Caco-2 (cell line): ENCODE measurements at places on chromosomes 7 and 10. TPM values are rescaled to one million over a fixed set of nuclear protein-coding genes. Genes with fewer than 3 reads are reported as not detected.

The SMKR1 gene
- not detected in 2 replicates for total RNA-seq

The IPMK gene
- 18.0 and 18.3 TPM in 2 replicates for total RNA-seq

The ABCB4 gene
- total RNA-seq = 0.18 and 0.21 TPM in 2 replicates

The ATP6V0A4 gene
- 1.2 and 1.5 TPM in 2 replicates for total RNA-seq

The EPO gene
- total RNA-seq = 0.72 and 1.1 TPM in 2 replicates

The C1QL3 gene
- not detected in 2 replicates for total RNA-seq

The CALML3 gene
- 0.18 TPM in 1 of 2 replicates, not detected in the other for total RNA-seq

The MBL2 gene
- total RNA-seq = 0.20 and 0.46 TPM in 2 replicates

The SNX10 gene
- total RNA-seq = 7.6 and 8.8 TPM in 2 replicates

The HOXA9 gene
- total RNA-seq = 14.4 and 16.7 TPM in 2 replicates

The DOCK4 gene
- total RNA-seq = 2.0 and 2.7 TPM in 2 replicates

The ICA1 gene
- total RNA-seq = 30.7 and 34.2 TPM in 2 replicates

The NPY4R2 gene
- total RNA-seq = 0.41 and 0.56 TPM in 2 replicates

The GPRIN2 gene
- total RNA-seq = 3.0 and 3.7 TPM in 2 replicates

The KCND2 gene
- total RNA-seq = not detected in 2 replicates

The SFTPA1 gene
- total RNA-seq = not detected in 2 replicates

The ZCCHC24 gene
- 2.5 and 3.1 TPM in 2 replicates for total RNA-seq
